Globus pallidus (tissue), 1 donor: ENCODE measurements at places on chromosomes 13 and 19.

DNA sequence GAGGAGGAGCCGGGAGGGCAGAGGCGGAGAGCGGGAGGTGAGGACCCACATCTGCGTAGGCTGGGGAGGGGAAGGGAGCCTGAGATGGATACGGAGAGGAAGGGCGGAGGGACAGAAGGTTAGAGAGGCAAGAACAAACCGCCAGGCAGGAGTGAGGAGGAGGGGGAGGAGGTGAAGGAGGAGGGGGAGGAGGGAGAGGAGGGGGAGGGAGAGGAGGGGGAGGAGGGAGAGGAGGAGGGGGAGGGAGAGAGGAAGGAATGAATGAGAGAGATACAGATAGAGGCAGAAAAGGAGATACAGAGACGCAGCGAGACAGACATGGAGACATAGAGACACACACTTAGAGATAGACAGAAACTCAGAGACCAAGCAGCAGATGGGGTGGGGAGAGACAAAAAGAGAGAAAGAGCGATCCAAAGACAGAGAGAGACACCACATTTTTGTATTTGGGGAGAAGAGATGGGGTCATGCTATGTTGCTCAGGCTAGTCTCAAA, 782 bp upstream of the CA11 start:
- no peak for DNase-seq

DNA sequence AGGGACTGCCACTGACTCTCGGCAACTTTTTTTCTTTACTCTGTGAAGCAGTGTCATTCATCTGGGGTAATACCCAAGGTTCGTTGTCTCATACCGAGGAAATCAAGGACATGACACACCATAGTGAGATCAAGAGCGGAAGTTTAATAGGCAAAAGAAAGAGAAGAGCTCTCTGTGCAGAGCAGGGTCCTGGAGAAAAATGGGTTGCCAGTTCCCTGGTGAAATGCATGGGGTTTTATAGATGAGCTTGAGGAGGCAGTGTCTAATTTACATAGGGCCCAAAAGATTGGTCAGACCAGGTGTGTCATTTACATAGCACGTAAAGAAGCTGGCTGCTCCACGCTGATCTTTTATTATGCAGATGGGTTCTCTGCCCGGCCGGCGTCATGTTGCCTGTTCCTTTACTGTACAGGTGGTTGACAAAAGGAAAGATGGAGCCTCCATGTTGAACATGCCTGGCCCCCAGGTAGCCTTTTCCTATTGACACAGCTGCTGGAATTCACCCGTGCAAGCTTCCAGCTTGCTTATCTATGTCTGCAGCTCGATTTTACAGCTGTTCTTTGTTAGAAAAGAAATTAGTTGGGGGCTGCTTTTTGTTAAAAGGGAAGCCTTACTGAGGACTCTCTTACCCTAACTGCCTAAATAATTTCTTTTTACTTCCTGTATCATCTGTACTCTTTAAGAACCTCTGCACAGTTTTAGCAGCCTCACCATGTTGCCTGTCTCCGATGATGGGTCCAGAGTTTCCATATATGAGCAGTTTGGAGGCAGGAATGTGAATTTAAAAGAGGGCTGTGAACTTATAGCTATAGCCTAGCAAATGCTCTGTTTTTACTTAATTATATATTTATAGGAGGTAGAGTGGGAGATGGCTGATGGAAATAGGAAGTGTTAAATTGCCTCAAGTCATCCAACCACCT, 98.0 kb upstream of the DIAPH3 start:
- no peak for DNase-seq

DNA sequence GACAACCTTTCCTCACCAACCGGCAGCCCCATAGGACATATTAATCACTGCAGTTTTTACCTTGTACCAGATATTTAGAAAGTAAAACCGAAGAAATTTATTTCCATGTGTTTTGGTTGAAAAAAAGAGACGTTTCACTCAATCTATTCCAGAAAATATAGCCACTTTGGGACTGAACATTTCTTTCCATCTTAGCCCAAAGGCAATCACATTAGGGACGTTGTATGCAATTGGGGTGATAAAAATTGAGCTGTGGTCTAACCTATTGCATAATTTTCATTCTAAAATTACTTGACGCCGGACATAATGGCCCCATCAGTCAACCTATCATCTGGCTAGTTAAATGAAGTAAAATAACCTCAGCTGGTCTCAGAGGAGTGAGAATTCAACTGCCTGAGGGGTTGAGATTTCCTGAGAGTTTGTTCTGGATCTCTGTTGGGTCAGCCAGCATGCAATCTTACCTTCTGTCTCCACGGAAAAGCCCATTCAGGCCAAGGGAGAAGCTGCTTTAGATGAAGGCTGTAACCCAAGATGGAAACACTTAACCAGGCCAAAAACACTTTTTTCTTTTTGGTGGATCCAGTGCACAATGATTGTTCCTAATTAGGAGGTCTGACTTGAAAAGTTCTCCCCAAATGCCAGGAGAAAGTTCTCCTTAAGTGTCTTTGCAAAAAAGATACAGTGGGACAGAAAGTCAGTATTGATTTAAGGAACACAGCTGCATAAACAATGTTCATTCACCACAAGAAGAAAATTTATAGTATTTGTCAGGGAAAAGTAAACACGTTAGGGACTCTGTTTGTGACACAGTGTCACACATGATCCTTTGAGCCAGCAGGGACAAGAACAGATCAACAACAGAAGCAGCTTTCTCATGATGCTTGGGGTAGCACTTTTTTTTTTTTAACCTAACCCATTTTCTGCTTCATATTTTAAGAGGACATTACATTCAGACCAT, 34.1 kb downstream of the DLEU7 start:
- DNase-seq, result no peak

DNA sequence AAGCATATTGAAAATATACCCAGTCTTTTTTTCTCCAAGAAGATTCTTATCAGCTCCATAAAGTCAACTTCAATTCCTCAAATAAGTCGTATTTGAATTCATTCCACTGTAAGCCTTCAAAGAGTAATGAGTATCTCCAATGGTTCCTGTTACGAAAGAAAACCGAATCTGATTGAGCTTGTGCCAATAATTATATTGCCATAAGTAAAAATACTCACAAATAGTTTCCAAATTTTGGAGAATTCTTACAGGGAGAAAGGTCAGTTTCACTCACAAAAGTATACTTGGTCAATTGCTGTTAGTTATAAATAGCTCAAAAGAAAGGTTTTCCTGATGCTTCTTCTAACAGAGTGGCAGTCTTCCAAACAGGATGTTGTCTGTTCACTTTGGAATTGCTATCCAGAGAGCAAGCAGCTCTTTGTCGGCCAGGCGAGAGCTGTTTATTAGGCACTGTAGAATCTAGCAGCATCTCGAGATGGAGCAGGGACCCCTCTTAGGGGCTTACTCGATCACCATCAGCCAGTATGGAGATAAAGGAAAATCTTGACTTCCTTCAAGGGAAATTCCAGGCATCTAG, 13.5 kb downstream of the ERICH4 start:
- DNase-seq, result no peak

DNA sequence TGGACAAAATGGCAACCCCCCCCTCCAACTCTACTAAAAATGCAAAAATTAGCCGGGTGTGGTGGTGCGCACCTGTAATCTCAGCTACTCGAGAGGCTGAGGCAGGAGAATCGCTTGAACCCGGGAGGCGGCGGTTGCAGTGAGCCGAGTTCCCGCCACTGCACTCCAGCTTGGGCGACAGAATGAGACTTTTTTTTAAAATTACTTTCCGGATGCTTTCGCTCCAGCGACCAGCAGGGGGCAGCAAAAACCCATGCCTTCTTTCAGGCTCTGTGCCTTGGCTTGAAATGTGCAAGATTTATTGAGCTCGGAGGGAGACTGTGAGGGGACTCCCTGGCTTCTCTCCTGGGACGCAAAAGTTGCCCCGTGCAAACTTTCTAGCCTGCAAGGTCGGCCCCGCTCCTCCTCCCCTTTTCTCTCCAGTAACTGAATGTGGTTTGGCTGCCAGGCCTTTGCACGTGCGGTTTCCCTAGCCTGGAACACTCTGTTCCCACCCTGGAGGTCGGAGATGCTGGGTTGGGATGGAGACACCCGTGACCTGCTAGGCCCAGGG, 61.4 kb upstream of the NFIC start:
- peak; percentile 44 for DNase-seq

- no peak for DNase-seq
Measured at GRCh38 chr13:35621989-35622388, 145.5 kb upstream of the MAB21L1 start.
